Left renal cortex interstitium (tissue), 4 donors: ENCODE measurements at places on chromosomes 5 and 9. TPM values are rescaled to one million over a fixed set of nuclear protein-coding genes. Genes with fewer than 3 reads are reported as not detected.

GRCh38 chr5:75677607-75678006 is 39.6 kb downstream of the POC5 start:
- no peak for DNase-seq

GRCh38 chr5:124514956-124515355 is 231.5 kb downstream of the ZNF608 start:
- DNase-seq, result no peak

DNA sequence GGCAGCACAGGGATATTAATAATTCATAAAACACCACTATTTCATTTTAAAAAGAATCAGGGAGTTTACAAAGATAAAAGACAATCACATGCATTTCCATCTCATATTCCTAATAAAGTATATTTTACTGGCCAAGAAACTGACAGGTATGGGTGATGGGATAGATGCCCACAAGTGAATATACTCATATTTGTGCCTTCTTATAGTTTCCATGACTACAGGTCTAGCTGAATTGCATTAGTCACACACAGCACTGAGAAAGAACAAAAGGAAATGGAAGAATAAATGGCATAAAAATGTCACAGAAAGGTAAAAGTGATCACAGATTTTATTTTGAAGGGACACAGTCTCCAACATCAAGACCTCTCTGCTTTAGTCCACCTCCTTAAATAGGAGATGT is 193.5 kb downstream of the PLK2 start:
- no peak for DNase-seq

- DNase-seq, result no peak
Measured at GRCh38 chr5:136109453-136110135, 23.1 kb upstream of the SMAD5 start.

PDZD2 gene
- polyA plus RNA-seq, result 18.9 TPM

CDH6 gene
- 53.5 TPM for polyA plus RNA-seq

PCDHB12 gene
- polyA plus RNA-seq, result 5.5 TPM
